ENCODE measurements at places on chromosomes 2 and 18.

DNA sequence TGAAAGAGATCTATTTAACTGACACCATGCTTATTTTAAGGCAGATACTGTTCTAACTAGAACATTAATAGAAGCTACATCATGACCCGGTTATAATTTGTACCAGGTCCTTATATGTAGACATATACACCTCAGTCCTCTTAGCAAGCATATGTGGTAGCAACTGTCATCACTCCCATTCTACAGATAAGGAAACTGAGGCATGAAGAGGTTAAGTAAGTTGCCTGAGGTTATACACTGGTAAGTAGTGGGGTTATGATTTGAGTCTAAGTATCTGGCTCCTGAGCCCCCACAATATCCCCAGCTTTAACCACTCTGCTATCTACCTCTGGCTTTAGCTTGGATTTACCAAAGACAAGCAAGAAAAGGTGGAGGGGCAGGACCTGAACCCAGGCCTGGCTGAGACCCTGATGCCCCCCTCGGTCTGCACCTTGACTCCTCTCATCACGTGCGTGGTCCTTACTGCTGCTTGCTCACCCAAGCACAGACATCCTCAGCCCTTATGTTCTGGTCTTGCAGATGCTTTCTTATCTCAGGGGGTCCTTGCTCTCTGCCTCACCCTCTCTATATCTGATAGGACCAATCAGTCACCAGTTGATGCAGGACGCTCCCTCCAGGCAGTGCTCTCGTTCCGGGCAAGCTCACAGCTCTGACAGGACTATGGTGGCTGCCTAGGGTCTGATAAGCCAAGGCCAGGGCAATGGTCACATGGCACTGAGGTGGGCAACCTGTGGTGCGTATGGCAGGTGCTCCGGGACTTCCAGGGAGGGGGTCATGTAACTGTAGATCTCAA is 4.0 kb downstream of the DYSF start:
- DNase-seq: no peak

DNA sequence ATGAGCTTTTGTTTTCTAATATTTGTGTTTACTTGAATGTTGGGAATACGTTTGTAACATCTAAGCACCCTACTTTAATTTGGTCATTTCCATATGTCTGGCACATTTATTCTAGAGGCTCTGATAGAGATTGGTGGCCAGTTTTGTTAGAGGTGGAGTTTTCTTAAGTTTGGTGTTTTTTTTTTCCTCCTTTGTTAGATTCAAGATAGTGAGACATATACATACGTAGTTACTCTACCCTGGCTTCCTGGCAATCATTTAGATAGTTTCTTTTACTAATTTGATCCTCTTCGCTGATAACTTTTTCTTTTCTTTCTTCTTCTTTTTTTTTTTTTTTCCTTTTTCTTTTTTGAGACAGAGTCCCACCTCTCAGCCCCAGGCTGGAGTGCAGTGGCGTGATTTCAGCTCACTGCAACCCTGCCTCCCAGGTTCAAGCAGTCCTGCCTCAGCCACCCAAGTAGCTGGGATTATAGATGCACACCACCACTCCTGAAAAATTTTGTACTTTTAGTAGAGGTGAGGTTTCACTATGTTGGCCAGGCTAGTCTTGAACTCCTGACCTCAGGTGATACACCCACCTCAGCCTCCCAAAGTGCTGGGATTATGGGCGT is 26.6 kb downstream of the SMCHD1 start:
- no peak for DNase-seq

DNA sequence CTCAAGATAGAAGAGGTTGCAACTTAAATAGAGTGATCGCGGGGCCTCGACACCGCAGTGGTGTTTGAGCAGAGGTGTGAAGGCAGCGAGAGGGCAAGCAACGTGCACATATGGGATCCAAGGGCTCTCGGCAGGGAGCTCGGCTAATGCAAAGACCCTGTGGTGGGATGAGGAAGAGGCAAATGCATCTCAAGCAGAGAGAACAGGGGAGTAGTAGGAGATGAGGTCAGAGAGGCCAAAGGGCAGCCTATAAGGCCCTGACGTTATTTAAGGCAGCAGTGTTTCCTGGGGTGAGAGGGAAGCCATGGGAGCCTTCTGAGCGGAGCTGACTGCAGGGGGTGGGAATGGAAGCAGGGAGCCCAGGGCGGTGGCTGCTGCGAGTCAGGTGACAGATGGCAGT is 74.5 kb downstream of the MRPS9 start:
- DNase-seq: no peak

- no peak for DNase-seq
Observed at GRCh38 chr2:233487748-233488345, 78.7 kb downstream of the USP40 start.

DNA sequence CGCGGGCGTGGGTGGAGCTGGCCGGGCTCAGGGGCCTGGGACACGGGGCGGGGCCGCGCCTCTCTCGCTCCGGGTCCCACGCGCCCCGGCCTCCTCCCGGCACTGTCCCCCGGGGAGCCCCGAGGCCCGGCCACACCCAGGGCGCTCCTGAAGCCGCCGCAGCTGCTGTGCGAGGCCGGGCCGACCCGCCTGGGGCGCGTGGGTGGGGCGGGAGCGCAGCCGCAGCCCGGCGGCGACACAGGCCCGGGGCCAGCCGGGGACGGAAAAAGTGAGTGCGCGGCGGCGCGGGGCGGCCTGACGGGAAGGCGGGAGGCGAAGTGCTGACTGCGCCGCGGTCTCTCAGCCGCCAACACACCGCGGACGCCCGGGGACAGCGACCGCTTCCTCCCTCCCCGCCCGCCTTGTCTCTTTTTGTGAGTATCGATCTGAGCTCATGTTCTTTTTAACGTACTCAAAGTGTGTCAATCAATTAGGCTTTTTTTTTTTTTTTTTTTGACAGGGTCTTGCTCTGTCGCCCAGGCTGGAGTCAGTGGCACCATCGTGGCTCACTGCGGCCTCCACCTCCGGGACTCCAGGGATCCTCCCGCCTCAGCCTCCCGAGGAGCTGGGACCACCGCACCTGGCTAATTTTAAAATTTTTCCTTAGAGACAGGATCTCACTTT is 14.5 kb downstream of the PDCD1 start:
- DNase-seq: no peak
